ENCODE measurements at places on chromosomes 16 and 17.

DNA sequence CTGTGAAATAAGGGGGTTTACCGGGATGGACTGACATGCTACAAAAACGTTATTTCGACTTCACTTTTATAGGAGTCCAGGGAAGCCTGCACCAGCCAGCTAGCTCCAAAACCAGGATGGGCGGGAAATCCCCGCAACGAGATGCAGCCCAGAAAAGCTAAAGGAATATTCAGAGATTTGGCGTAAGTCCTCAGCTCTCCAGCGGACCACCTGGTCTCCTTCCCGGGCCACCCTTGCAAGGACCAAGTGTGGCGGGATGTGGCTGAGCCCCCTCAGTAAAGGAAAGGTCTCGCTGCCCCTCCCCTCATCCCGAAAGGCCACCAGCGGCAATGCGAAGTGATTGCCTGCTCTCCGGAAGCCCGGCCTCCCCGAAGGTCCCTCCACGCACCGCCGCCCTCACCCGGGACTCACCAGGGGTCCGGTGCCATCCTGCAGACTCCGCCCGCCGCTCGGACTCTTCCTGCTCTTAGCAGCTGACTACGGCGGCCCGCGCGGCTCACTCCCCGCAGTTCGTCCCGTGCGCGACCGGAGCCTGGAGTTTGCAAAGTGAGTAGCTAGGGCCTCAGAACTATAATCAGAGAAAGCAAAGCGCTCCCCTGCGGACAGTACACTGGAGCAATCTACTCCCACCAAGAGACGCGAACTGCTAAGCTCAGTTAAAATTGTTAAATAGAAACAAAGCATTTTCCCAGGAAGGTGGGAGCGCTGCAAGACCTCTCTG lies at the start of gene STX8:
STX8 (minus strand) TSS at position 440 of the 721 bp plus-strand sequence; CDS start at position 428, 12 bp downstream.
- peak; percentile 65 for DNase-seq

DNA sequence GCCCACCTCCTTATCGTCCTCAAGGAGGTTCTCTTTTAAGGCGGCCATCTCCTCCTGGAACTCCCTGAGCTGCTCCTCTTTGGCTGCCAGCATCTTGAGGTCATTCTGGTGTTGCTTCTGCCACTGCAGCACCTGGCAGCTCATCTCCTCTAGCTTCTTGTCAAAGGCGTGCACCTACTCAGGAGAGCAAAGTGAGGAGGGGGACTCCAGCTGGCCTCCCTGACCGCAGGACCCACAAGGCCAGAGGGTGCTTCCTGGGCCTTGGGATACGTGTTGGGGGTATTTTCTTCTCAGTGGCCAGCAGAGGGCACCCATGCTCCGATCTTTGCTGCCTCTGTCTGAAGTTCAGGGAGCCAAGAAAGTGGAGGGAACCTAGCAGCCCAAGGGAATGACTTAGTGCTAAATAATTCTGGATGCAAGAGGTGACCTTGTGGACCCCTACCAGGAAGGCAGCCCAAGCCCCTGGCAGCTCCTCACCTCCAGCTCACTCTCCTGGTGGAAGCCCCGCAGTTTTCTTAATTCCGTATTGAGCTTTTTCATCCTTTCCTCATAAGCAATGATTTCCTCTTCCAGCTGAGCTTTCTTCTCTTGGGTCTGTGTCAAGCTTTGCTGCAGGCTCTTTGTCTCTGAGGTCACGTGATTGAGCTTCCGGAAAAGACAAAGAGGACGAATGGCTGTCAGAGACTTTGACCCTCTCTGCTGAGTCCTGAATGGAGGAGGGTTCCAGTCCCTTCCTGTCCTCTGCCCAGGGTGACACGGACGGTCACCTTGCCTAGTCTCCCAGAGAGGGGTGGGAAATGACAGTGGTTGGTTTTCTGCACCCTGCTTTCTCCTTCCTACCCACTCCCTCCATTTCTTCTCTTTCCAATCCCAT lies 31.4 kb downstream of the DHX38 start:
- DNase-seq = peak; percentile 26

DNA sequence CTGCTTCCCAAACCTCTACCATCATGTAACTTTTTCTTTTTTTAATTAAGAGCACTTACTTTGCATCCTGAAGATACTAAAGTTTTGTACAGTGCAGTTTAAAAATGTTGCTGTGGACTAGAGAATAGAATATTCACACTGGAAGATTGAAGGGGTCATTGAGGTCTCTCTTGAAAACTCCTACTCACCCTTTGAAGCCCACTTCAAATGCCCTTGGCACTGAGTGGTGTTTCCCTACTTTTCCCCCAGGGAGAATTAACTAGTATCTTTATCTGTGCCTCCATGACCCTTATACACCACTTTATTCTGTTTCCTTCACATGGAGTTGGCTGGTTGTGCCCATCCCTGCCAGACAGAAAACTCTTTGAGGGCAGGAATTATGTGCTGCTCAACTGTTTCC lies 19.6 kb upstream of the CRHR1 start:
- no peak for DNase-seq

DNA sequence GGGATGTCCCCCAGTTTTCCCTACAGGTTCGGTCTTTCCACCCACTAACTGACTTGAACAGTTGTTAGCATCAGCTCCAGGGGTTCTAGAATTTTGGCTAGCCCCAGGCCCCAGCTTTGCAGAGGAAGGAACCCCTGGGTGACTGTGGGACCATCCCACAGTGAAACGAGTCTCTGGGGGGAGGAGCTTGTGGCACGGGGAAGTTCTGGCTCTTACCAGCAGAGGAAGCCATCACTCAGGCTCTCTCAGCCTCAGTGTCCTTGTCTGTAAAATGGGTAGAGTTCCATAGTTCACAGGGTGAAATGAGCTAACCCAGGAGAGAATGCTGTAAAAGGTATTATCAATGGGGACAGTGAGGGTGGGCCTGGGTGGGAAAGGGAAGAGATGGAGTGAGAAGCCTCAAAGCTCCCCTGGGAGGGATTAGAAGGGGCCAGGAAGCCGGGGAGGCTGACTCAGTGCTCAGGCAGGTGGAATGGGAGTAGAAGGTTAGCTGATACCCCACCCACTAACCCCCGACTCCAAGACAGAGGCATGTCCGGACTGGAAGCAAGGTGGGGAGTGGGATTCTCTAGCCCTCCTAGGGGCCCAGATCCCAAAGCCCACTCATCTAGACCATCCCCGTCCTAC lies 30.9 kb upstream of the CDC42EP4 start:
- no peak for DNase-seq

GRCh38 chr17:48060249-48060648 lies 12.1 kb downstream of the NFE2L1 start:
- DNase-seq = no peak

GRCh38 chr16:59707436-59708226 lies 973.5 kb upstream of the GOT2 start:
- DNase-seq = no peak

DNA sequence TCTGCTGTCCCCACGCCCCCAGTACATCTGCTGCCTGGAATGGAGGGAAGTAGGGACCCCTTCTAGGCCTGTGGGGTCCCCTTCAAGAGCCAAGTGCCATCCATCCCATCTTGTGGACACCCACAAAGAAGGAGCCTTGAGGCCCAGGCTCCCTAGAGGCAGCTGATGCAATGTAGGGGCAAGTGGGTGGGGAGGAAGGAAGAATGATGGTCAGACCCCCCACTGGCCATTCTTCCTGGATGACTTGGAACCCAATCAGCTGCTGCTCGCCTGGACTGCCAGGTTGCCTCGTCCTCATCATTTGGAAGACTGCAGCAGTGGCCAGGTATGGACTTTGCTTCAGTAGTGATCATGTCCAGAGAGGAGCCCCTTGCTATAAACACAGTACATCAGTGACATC lies 48.9 kb downstream of the SMPD3 start:
- DNase-seq = no peak

DNA sequence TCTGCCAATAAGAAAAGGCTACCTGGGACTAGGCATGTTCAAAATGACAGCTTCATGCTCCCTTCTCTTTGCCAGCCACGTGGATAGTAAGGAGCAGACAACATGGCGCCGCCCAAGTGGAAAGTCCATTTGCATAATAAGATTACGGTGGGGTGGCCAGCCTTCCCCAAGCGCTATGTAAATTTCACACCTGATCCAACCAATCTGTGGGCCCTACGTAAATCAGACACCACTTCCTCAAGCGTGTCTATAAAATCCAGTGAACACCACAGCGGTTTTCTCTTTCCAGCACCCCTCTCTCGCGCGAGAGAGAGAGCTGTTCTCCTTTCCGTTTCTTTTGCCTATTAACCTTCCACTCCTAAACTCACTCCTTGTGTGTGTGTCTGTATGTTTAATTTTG lies 140.3 kb upstream of the ERCC4 start:
- no peak for DNase-seq

GRCh38 chr17:8598913-8599312 lies 31.6 kb downstream of the MYH10 start:
- no peak for DNase-seq

- DNase-seq = no peak
Measured at GRCh38 chr17:27157898-27158297, 136.0 kb upstream of the WSB1 start.

DNA sequence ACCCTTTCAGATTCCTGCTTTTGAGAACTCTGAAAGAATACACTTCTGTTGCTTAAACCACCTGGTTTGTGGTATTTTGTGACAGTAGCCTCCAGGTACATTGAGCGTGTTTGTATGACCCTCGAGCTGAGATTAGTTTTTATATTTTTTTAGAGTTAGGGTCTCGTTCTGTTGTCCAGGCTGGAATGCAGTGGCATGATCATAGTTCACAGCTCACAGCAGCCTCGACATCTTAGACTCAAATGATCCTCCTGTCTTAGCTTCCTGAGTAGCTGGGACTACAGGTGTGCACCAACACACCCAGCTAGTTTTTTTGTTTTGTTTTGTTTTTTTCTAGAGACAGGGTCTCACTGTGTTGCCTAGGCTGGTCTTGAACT lies 4.5 kb upstream of the ITPRIPL2 start:
- no peak for DNase-seq

GRCh38 chr16:9135797-9136196 lies 44.4 kb downstream of the HAPSTR1 start:
- no peak for DNase-seq

GRCh38 chr16:81473969-81474959 lies 29.7 kb downstream of the CMIP start:
- DNase-seq = no peak

- no peak for DNase-seq
Measured at GRCh38 chr17:6558276-6558675, 1.9 kb upstream of the PITPNM3 start.

DNA sequence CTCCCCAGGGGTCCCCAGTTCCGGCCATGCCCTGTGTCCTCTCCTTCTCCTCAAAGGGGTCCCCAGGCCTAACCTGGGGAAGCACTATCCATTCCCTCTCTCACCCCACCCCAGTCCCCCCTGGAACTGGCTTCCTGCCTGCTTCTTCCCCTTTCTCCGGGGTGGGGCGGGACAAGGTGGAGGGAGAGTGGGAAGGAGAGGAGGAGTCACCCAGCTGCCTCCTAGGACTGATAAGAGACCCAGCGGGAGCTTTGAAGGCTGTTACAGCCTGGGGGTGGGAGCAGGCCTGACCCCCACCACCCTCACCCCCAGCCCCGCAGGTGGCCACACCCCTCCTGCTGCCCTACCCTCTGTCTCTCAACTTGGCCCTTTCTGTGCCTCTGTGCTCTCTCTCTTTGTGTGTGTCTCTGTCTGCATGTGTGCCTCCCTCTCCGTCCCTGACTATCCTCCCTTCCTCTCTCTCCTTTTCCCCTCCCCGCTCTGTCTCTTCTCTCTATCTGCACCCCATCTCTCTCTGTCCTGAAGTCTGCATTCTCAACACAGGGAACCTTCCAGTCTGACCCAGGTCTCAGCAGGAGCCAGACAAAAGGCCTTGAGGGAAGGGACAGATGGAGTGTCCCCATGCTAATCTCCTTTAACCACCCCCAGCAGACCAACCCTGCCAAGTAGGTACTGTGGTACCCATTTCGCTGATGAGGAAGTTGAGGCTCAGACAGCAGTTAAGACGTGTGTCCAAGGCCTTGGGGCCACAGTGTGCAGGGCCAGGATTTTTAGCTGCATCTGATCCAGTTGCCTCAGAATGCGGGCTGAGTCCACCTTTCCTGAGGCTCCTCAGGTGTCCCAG lies 66.1 kb downstream of the RAB11FIP4 start:
- no peak for DNase-seq

DNA sequence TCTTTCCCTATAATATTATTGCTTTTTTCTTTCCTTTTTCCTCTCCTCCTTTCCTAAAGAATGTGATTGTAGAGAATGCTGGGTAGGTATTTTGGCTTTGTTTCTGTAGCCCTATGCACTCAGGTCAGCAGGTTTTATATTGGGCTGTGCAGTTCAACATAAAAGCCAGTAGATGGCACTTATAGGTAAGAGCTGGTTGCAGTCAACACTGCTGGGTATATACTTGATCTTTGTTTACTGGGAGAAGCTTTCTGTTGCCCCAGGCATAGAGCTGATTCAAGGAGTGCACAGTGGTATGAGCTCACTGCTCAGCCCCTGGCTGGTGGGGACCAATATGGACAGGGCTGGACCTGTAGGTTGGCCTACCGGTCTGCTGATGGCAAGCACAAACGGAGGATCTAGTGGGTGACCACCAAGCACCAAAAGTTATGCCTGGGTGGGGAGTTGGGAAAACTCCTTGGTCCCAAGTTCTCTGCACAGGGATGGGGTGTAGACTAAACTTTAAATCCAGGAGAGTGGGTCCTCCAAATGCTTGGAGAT lies 378.9 kb downstream of the PMP22 start:
- DNase-seq = no peak

DNA sequence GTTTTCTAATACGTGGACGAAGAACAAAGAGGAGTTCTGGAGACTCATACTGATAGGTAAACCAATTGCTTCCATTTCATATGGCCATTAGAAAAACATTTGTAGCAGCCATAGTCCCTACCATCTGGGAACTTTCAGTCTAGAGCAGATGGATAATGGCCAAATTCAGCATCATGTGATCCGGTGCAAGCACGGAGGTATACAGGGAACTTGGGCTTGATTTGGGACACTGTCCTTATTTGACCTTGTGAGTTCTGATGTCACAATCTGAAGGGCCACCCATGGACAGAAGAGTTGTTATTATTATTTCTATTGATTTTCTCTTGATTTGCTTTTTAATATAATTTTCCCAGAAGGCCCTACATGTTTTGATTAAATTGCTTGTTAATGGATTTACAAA lies 154.6 kb upstream of the ZNF267 start:
- DNase-seq = no peak

- no peak for DNase-seq
Measured at GRCh38 chr16:3112881-3113574, 642 bp downstream of the ZNF205 start.

Data from activated T-helper 1 cell treated with anti-CD3 and anti-CD28 coated beads, Interleukin-2, amount 50 U/mL, for 16 hours (primary cell).